ENCODE measurements at places on chromosomes 6 and 20.

DNA sequence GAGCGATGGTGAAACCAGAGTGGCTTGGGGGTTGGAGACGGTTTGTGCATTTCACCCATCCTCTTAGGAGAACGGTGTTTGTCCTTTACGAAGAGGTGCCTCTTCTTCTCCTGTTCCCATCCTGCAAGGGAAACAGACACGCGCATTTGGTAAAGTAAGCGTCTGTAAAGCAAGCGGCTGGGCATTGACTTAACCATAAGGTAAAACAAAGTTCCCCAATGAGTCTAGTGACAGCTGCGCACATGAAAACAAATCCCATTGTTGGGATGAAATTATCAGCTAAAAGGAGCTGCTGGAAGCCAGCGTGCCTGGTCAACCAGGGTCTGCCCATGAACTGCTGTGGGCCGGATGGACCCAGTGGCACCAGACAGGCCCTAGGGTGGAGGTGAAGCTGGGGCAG is 5.8 kb downstream of the BHLHE23 start:
- DNase-seq = no peak

GRCh38 chr6:112311950-112312547 is 35.1 kb upstream of the RFPL4B start:
- no peak for DNase-seq

DNA sequence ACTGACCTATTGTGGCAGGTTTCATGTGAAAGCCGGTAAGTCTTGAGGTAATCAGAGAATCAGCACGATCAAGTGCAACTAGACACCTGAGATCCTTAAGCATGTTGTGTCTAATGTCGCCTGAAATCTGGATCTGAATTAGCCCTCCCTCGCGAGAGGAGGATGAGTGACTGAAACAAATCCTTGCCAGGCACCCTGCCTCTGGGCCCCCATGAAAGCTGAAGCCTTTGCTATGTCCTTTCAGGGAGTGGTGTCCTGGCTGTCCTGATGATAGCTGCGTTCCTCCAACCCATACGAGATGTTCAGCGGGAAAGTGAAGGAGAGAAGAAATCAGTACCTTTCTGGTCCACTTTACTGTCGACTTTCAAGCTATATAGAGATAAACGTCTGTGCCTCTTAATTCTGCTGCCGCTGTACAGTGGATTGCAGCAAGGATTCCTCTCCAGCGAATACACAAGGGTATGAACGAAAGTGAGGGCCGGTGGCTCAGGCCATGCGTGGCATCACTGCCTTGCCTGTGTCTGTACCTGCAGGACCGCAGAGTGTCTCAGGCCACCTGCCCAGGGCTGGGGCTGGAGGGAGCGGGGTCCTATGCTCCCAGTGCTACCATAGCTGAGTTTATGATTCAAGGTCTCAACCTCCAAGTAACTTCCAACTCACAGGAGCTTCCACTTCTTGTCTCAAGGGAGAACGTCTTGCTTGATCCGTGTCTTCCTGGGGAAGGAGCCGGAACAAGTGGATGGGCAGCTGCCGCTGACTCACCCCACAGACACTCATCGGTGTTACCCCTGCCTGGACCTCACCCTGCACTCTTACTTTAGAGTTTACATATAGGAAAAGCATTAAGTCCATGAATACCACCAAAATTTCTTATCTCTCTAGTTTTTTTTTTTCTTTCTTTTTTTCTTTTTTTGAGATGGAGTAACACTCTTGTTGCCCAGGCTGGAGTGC is 12.8 kb downstream of the UNC93A start:
- DNase-seq = no peak

DNA sequence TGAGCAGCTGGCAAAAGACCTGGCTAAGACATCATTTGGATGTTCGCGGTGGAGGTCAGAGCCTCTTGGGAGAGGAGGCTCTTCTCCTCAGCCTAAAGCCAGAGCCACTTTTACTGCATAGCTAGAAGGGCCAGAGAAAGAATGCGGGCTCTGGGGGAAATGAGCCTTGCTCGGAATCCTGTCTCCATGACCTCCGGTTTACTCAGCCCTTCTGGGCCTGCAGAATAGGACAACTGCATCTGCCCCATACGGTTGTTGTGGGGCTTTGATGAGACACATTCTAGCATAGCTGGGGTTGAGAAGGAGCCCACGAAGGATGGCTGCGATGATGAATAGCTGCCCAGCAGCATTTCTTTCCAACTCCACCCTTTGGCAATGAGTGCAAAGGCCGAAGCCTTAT is 115.0 kb upstream of the SLC22A23 start:
- no peak for DNase-seq

DNA sequence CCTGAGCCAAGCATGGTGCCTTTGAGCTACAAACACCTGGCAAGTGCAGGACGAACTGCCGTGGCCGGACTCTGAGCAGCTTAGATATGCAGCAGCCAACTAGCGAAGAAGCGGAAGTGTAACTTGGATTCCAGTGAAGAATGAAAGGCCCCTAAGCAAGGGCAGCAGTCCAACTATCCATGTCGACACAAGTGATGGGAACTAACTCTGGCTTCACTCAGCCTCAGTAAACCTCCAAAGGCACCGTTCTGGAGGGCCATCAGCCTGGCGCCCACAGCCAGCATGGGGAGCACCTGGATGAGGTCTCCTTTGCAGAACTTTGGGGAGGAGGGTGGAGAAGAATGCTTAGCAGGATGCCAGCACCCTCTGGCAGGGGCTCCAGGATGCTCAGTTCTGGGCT is 78.4 kb upstream of the MLN start:
- no peak for DNase-seq

DNA sequence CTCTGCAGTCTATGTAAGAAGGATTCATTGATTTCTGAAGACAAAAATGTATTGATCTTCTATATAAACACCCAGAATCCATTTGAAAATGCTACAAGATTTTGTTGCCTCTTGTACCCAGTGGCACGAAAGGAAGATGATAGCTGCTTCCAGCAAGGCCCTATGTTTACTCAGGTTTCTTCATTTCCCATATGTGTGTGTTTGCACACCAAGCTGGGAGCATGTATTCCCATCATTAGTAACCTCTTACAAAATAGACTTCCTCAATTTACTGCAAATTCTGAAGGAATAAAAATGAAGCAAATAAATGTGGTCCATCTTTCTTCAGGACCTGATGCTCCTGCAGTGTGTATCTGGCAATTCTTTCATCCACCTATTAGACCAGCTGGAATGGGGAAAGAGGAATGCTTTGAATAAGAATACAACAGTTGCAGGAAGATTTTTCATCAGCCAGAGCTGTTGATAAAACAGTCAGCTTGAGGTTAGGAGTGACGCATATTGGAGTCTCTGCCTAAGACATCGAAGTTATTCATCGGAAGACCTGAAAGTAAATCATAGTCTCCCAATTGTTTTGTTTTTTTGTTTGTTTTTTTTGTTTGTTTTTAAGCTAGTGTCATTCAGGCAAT is 132.3 kb downstream of the PDE7B start:
- no peak for DNase-seq

- no peak for DNase-seq
These were observed 57.8 kb downstream of the OPRM1 start for GRCh38 chr6:154096834-154097233.

DNA sequence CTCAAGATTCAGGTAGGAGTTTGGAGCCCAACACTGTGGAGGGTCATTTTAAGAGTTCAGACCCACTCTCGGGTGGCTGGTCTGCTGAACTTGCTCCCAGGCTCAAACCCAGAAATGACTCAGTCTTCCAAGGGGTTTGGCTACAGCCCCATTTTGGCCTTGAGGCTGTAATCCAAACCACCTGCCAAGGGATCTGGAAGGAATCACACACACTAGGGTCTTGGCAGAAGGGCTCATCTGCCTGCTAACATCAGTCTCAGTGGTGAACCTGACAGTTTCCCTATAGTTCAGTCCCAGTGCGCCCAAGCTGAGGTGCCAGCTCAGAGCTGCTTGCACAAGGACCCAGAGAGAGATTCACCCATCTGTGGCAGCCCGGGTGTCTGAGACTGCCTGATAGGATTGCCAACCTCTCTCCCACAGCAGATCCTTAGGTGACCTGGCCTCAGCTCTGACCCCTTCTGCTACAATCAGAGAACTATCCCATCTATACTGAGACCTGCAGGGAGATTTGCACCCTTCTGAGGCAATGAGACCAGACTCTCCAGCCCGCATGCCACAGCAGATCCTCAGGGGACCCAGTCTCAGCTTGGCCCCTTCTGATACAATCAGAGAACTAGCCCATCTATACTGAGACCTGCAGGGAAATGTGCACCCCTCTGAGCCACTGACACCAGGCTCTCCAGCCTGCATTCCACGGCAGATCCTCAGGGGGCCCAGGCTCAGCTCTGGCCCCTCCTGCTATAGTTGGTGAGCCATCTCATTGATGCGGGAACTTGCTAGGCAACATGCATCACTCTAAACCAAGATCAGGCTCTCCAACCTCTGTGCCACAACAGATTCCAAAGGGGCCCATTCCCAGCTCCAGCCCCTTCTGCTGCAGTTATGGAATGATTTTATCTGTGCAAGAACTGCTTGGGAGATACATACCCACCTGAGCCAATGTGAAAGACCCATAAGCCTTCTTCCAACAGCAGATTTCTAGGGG is 48.2 kb downstream of the THBS2 start:
- DNase-seq = no peak

GRCh38 chr6:117076076-117076475 is 189.3 kb upstream of the VGLL2 start:
- no peak for DNase-seq

GRCh38 chr6:163844761-163845160 is 430.2 kb downstream of the QKI start:
- no peak for DNase-seq

- no peak for DNase-seq
These were observed 327.5 kb downstream of the NRN1 start for GRCh38 chr6:5679270-5679669.

- DNase-seq = no peak
These were observed 272.9 kb upstream of the FERMT1 start for GRCh38 chr20:6395695-6396094.

DNA sequence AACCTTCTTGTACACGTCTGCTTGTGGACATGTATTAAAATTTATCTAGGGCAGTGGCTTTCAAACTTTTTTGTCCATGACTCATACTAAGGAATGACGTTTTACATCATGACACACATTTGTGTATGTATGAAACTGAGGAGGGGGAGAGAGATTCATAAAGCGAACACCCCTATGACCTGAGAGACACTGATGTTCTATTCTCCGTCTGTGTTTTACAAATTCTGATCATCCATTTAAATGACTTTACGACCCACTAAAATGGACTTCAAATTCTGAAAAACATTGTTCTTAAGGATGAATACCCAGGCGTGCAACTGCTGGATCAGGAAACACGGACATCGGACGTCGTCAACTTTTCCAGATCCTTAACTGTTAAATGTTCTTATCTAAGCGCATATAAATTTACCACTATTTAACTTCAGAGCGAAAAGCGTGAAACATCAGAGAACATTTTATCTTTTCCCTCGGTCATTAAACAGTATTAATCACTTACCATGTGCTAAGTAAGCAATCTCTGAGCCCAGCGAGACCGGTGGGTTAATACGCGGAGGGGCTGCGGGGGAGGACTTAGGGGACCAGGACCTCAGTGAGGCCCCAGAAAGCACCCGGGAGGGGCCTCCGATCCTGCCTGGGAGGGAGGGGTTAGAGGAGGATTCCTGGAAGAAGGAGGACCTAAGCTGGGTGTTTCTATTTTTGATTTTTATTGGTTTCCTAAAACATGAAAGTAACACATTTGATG is 1.2 kb downstream of the PLAGL1 start:
- no peak for DNase-seq

Data from amygdala (tissue), 56 donors.